ENCODE measurements at places on chromosomes 3 and 15.

- no peak for DNase-seq
Measured at GRCh38 chr15:44636976-44637375, 26.5 kb downstream of the SPG11 start.

DNA sequence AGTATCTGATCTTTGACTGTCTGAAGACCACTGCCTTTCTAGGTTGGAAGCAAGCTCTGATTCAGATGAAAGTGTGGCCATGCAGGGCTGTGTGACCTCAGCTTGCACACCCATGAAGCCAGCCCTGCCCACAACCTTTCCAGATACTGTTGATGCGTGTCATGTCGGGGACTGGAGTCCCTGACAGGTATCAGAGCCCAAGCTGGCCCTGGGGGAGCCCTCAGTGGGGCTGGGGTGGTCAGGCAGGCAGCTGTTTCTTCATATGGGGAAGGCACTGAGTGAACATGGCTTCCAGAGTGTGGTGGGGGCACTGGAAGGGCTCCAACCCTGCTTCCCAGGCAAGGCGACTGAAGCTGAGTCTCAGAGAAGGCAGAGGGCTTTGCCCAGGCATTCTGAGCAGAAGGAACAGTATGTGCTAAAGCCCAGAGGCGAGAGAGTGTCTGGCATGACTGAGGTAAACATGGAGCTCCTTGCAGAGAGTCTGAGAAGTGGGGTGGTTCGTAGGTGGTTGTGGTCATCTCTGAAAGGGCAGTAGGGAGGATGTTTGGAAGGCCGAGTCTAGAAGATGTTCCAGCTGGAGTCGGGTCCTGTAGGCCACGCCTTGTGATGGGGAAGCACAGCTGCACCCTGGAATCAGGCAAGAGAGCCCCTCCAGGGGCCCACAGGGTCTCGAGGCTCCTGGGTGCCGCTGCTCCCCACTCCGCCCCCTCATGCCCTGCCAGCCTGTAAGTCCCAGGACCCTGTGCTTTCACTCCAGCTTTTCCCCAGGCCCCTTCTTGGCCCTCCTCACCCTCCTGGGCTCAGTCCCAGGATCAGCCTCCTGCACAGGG lies 122.2 kb downstream of the EEFSEC start:
- DNase-seq: no peak

DNA sequence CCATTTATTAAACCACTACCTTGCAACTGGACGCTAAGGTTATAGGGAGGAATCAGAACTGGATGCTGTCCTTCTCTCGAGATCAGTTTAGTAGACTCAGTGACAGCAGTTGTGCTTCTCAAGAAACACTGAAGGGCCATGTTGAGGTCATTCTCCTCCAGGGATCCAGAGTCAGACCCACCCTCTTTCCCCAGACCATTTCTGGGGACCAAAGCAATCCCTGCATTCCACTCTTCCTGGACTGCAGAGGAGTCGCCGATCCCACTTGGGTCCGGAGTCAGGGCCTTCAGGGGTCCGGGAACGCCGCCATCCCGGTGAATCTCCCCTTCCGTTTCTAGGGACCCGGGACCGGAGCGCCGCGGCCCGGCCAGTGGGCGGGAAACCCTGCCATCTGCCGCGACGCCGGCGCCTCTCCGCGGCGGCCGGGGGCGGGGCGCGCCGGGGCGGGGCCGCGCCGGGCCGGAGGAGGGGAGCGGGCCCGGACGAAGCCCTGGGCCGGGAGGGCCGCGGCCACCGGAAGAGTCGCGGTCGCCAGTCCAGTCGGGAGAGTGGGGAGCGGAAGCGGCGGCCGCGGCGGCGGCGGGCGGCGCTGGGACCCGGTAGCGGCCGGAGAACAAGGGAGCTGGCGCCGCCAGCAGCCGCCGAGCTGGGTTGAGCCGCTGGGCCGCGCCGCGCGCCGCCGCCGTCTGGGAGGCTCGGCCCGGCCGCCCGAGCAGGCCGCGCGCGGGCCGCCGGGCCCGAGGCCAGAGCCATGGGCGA lies at the start of gene DVL3:
Gene DVL3, plus strand, starts transcription at position 493 of the 759 bp plus-strand sequence. Its CDS starts 259 bp downstream, at position 752.
- peak; percentile 39 for DNase-seq

GRCh38 chr3:126014252-126014651 lies 45.3 kb downstream of the ROPN1B start:
- DNase-seq: no peak

- no peak for DNase-seq
Measured at GRCh38 chr15:55696221-55696620, 46.7 kb downstream of the PRTG start.

GRCh38 chr3:62587169-62587568 lies 213.8 kb upstream of the FEZF2 start:
- no peak for DNase-seq

GRCh38 chr3:60588806-60589205 lies 662.4 kb downstream of the FHIT start:
- no peak for DNase-seq

- no peak for DNase-seq
Measured at GRCh38 chr15:58503139-58504027, 71.6 kb downstream of the LIPC start.

DNA sequence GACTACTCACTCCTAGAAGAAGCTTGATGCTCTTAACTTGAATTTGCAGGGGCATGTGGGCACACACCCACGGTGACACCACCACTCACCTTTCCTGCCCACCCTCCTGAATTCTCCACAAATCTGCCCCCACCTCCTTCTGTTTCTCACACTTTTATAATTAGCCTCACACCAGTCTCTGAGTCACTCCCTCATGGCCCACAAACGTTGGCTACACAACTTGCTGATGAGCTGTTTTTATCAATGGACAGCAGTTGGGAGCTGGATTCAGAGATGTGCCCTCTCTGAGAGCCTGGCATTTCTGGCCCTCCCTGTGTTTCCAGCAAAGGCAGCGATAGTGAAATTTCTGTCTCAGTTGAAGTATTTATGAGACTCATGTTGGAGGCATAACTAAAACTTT lies 1.3 kb downstream of the COLQ start:
- DNase-seq: no peak

DNA sequence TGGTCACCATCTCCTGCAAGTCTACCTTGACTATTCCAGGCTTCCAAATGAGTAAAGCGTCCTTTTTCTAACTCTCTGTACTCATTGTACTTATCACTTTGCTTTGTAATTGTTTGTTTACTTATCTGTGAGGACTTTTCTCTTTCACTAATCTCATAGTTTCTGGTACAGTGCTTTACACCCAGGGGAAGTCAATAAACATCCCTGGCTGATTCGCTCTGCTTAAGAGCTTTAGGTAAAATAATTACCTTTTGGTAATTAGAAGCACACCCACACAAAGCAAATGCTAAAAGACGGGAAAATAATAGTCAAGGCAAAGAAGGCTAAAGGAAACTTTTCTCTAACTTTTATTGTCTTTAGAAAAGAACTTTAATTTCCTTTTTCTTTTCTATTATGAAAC lies 466.9 kb upstream of the ROBO1 start:
- DNase-seq: no peak

- DNase-seq: peak; percentile 42
Measured at GRCh38 chr3:58640700-58641372, 25.7 kb downstream of the FAM3D start.

DNA sequence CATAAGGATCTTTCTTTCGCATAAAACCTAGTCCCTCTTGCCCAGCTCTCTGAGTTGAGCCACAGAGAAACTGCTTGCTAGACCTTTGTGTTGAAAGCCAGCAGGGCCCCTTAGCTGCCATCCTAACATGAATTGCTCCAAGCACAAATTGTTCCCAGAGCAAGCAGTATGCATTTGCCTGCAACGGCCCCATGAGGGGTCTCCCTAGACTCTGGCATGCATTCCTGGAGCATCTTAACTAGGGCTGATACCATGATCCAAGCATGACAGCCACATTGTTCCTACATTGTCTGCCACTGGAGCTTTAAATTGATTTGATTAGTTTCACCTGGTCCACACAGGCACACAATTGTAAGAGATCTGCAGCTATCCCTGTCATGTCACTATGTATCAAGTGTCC lies 428.1 kb downstream of the TAFA4 start:
- DNase-seq: no peak

- DNase-seq: no peak
Measured at GRCh38 chr3:6251612-6252400, 609.1 kb upstream of the GRM7 start.

DNA sequence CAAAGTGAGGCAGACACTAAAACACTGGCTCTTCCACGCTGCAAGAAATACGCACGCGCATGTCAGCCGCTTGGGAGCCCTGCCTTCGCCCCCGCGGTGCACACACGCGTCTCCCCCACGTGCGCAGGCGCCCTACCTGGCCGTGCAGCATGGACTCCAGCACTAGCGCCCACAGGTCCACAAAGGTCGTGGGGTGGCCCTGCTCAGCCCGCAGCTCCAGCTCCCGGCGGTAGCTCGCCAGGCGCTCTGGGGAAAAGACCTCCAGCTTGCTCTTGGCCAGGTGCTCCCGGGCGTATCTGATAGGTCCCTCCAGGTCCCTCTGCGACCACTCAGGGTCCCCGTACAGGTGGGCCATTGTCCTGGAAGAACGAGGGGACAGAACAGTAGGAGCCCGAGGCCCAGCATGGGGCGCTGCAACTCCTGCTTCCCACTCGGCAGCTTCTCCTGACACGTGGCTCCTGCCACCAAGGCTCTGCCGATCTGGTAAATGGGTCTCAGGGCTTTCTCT lies 14.9 kb downstream of the PLA2G4D start:
- DNase-seq: no peak

- DNase-seq: no peak
Measured at GRCh38 chr3:132443421-132443820, 26.1 kb downstream of the DNAJC13 start.

DNA sequence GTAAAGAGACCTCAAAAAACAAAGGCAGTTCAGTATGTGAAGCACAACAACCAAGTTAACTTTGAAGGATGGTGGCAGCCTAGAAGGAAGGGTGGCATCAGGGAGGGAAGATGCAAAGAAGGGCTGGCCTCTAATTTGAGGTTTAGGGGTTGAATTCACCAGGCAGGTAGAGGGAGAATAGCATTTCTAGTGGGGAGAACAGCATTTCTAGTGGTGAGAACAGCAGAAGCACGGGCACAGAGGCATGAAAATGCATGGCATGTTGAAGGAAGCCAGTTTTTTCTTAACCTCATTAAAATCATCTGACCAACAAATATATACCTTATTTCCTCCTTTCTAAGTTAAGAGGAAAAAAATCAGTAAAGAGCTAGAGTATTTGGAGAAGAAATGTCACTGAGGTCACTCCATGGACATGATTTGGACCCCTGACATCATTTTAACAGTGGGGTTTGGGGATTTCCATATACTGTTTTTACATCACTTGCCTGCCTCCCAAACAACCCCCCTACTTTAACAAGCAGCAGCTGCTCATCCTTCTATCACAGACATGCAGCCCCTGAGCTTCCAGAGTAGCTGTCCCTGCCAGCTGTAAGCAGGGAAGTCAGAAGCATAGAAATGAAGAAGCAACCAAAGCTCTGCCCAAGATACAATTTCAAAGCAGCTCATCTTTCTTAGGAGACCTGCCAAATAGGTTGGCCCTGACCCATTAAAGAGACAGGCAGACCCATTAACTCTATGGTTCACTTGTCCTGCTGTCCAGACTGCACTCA lies 2.4 kb upstream of the POPDC2 start:
- no peak for DNase-seq

- DNase-seq: no peak
Measured at GRCh38 chr3:83235180-83235814, 1473.9 kb upstream of the GBE1 start.

GRCh38 chr15:90860450-90860849 lies 7.9 kb upstream of the FURIN start:
- DNase-seq: no peak

GRCh38 chr15:78739996-78740903 lies 71.0 kb downstream of the ADAMTS7 start:
- DNase-seq: peak; percentile 64

- peak; percentile 32 for DNase-seq
Measured at GRCh38 chr3:53044711-53045517, 959 bp downstream of the SFMBT1 start.

- DNase-seq: peak; percentile 24
Measured at GRCh38 chr15:52256366-52256765, 39.2 kb downstream of the MYO5C start.

- no peak for DNase-seq
Measured at GRCh38 chr3:167602041-167602440, 51.7 kb downstream of the WDR49 start.

DNA sequence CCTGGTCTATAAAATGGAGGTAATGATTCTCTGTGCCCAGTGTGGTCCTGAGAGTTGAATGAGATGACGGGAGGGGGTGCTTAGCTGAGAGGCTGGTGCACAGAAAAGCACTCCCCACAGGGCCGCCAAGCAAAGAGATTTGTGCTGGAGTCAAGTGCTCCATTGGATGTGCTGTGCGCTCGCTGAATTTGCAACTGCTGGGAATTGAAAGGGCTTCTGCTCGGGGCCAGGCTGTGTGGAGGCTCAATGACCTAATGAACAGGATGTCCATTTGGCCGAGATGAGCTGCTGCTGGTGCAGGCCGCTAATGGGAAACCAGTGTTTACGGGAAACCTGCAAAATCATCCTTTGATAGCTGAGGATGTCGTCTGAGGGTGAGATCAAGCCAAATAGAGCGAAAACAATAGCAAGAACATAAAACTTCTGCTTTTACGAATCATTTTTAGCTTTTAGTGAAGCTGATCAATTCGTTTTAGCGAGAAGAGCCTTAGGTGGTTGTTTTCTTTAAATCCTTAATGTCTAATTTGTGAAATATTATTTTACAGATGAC lies 211.7 kb downstream of the GABRG3 start:
- no peak for DNase-seq

GRCh38 chr3:52162250-52162872 lies 8.1 kb upstream of the POC1A start:
- DNase-seq: no peak

- no peak for DNase-seq
Measured at GRCh38 chr3:129688271-129688895, 81.9 kb upstream of the PLXND1 start.

DNA sequence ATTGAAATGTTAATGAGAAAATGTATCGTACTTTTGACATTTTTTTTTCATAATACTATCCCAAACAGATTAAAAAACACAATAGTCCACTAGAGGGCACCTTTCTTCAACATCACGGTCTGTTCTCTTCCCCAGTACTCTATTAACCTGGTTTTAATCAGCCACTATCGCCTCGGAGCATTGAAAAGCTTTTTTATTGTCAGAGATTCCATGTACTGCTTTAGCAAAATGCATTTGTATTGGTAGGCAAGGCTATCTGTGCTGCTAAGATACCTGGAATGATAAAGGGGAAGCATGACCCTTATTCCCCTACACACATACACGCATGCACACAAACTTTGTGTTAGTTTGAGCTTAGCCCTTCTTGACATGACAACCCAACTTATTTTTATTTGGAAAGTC lies 160.1 kb upstream of the IL12A start:
- no peak for DNase-seq

DNA sequence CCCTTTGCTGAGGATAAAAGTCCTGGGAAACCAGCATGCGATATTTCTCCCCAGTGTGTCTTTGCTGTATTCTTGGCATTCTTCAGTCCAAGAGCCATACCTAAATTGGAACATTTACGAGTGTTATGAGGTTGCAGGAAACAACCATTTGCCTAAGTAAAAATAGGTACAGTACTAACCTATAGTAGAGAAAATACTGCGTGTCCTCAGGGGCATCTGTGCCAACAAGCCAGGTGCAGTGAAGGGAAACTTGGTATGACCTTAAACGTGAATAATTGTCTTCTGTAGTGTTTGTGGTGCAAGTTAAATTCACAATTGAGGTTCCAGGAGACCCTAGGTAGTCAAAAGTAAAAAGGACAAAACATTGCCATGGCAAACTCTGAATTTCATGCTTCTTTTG lies 12.2 kb downstream of the IL5RA start:
- no peak for DNase-seq
